ENCODE measurements at places on chromosomes 5 and 9.

DNA sequence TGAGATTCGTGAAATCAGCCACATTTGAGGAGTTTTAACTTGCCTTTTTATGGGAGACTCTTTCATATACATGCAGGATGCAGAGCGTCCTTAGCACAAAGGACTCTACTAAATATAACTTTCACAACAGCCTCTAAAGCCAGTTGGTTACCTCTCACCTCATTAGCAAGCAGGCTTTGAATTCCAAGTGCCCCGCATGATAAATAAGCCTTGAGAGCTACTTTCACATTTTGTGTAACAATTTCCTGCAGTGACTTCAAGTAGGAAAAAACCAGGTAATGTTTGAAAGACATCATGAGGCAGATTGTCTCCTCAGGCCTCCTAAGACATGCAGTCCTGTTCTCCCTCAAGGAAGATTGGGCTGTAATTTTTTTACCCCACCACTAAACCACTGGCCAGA is 50.5 kb downstream of the RALGPS1 start:
- no peak for DNase-seq

DNA sequence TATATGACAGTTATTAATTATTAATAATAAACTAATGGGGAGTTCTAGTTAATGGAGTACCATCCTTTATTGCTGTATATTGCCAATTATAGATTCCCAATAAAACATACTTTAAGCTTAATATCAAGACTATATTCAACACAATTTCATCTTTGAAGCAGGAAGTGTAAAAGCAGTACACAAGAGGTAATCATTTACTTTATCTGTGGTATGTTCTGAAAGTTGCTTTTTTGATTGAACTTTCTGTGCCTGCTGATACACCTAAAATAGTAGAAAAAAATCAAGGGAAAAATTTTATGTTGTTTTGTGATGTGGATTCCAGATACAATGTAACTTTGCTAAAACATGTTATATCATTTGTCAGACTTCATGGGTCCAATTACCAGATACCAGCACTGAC is 58.0 kb downstream of the ACO1 start:
- DNase-seq, result no peak

- no peak for DNase-seq
Observed at GRCh38 chr9:127506814-127507750, 55.8 kb downstream of the LRSAM1 start.

- no peak for DNase-seq
Observed at GRCh38 chr9:26893030-26893676, 551 bp upstream of the CAAP1 start.

- DNase-seq, result no peak
Observed at GRCh38 chr9:113139225-113139829, 11.5 kb upstream of the SLC31A2 start.

- DNase-seq, result no peak
Observed at GRCh38 chr5:66255714-66256113, 111.6 kb downstream of the SREK1 start.

- no peak for DNase-seq
Observed at GRCh38 chr5:5782402-5782801, 359.9 kb downstream of the ICE1 start.

DNA sequence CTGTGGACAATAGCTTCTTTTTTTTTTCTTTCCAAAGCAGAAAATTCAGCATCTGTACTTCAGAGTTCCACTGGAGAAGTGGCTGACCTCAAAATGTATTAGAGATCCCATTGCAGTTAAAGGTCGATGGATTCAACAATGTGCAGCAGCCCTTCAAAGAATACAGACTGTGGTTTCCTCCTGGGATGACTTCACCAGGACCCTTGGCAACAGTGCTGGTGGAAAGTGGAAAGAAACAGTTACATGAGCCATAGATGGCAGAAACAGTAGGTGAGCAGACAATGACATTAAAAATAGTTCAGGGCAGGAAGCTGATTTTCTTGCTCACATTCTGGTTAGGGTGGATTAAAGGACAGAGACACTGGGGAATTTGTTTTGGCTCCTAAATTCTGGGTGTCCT is 62.4 kb downstream of the SLC28A3 start:
- DNase-seq, result no peak

GRCh38 chr5:133943475-133943817 is 25.0 kb downstream of the C5orf15 start:
- no peak for DNase-seq

DNA sequence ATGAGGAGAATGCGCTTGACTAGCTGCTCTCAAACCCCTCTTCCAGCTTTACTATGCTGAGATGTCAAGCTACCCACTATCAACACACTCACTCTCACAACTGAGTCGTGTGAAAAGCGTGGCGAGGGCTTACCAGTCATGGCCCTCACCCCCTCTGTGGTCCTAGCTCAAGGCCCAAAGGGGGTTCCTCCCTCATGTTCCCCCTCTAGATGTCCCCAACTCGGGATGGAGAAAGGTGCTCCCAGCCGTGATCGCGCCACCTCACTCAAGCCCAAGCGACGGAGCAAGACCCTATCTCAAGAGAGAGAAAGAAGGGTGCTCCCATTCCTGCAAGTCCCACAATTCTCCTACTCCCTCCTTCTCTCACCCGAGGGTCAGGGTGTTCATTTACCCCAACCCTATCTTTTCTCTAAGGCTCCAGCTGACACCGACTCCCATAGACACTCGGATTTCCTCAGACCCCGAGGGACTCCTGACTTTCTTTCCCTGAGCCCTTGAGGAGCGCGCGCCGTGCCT is 559 bp downstream of the SLC38A9 start:
- no peak for DNase-seq

DNA sequence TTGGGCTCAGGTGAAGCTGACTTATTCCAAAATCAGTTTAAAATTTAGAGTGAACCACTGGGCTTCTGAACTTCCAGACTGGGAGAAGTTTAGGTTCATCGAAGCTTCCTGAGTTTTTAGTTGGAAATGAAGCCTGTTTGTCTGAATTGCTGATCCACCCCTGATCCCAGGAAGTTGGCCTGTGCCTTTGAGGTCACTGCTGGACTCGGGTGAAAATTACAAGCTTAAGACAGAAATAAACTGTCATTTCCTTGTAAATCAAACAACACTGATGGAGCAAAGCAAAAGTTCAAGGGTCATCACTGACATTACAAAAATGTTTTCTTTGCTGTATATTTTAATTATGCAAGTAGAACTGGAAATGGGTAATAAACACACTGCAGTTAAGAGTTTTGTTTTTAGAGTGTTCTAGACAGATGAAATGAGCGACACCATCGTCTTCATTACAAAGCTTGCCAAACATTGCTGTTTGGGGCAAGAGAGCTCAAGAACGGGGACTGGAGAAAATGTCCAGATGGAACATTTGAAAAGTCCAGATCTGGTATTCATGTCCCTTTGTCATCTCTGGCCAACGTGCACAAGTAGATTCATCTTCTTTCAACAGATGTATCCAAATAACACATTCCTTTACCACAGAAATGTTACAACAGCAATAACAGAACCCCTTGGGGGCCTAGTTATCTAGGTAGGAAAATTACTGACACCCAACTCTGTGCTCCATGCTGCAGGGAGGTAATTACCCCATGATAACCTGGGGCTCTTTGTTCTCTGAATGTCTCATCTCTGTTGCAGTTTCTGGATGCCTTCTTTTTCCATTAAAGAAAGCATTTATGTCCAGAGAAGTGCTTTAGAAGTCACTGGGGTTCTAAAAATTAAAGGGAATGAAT is 142.4 kb upstream of the ERCC6L2 start:
- no peak for DNase-seq

DNA sequence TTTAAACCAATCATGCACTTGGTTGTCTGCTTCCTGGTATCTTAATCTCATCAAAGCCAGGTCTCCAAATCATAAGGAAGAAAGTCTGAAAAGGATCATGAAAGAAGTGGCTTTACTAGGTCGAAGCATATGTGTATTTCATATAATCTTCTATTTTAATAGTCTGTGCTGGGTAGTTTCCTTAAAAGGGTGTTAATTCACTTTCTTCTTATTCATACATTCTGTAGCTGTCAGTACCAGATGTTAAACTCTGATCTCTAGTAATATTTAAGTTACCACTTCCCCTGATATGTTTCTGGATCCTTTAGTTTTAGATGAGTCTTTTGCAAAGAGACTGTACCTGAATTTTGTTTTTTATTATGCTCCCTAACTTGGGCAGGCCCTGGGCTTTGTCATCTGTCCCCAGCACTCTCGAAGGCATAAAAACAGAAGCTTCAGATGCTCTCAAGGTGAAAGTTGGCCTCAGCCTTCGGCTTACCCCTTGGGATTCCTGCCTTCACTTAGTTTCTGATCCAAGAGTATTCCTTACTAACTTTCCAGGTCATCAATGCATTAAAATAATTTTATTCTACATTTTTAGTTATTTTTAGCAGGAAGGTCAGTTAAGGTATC is 15.0 kb upstream of the LNPEP start:
- no peak for DNase-seq

- no peak for DNase-seq
Observed at GRCh38 chr9:27701016-27701415, 127.7 kb upstream of the C9orf72 start.

Data from CD4-positive, alpha-beta T cell treated with Interleukin-10 for 1 hour (primary cell).